ENCODE measurements at places on chromosomes 12 and 14. TPM values are rescaled to one million over a fixed set of nuclear protein-coding genes. Genes with fewer than 3 reads are reported as not detected.

GRCh38 chr14:61640158-61641136 lies 54.9 kb upstream of the HIF1A start:
- no peaks in the 10 kb centered on the region for H3K4me1 ChIP-seq
- H3K27me3 ChIP-seq: no peaks in the 10 kb centered on the region
- H3K4me3 ChIP-seq: no peak overlapping the region

- no peaks in the 10 kb centered on the region for H3K27me3 ChIP-seq
- H3K27ac ChIP-seq: no peak overlapping the region
- H3K36me3 ChIP-seq: no peaks in the 10 kb centered on the region
- peaks cover 40% of the 10 kb centered on the region for H3K4me1 ChIP-seq
- no peak overlapping the region for H3K4me3 ChIP-seq
Measured at GRCh38 chr14:92981726-92982125, 58.8 kb downstream of the CHGA start.

- H3K4me1 ChIP-seq: peaks cover 62% of the 10 kb centered on the region
- H3K27me3 ChIP-seq: no peaks in the 10 kb centered on the region
- no peak overlapping the region for H3K4me3 ChIP-seq
- peaks cover 7% of the 10 kb centered on the region for H3K36me3 ChIP-seq
Measured at GRCh38 chr12:123143736-123144461, 7.0 kb downstream of the PITPNM2 start.

DNA sequence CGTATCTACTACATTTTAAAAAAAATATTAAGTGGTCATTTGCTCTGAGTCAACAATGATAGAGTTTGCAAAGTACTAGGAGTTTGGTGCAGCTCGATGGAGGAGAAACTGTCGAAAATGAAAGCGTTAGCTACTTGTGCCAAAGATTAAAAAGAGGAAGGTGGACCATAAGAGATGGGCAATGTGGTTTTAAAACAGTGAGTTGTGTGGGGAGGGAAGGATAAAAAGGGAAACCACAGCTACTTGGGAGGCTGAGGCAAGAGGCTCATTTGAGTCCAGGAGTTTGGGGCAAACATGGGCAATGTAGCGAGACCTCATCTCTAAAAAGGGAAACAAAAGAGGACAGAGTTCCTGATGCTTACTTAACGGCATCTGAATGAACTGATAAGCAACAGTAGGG lies 18.2 kb upstream of the STRAP start:
- no peaks in the 10 kb centered on the region for H3K36me3 ChIP-seq
- no peak overlapping the region for H3K4me3 ChIP-seq
- no peak for DNase-seq
- no peak overlapping the region for H3K27ac ChIP-seq
- no peaks in the 10 kb centered on the region for H3K27me3 ChIP-seq

- DNase-seq: no peak
- no peaks in the 10 kb centered on the region for H3K4me1 ChIP-seq
- H3K27me3 ChIP-seq: peaks cover 48% of the 10 kb centered on the region
- no peak overlapping the region for H3K4me3 ChIP-seq
Measured at GRCh38 chr12:57733928-57734327, 4.6 kb downstream of the AGAP2 start.

The OVCH1 gene
- total RNA-seq: 0.36 TPM

The TAS2R7 gene
- total RNA-seq: not detected

The MBD6 gene
- total RNA-seq: 16.1 TPM

GRCh38 chr12:18723752-18724151 lies 14.1 kb downstream of the PLCZ1 start:
- no peak overlapping the region for H3K4me3 ChIP-seq
- no peaks in the 10 kb centered on the region for H3K4me1 ChIP-seq
- no peak for DNase-seq
- H3K27me3 ChIP-seq: no peaks in the 10 kb centered on the region
- H3K36me3 ChIP-seq: no peaks in the 10 kb centered on the region
- no peak overlapping the region for H3K27ac ChIP-seq

The BCL11B gene
- 0.28 TPM for total RNA-seq

- H3K27me3 ChIP-seq: no peaks in the 10 kb centered on the region
- no peak overlapping the region for H3K27ac ChIP-seq
- no peaks in the 10 kb centered on the region for H3K36me3 ChIP-seq
- H3K4me1 ChIP-seq: no peaks in the 10 kb centered on the region
- H3K4me3 ChIP-seq: no peak overlapping the region
Measured at GRCh38 chr12:4044101-4044500, 170.9 kb upstream of the PARP11 start.

- DNase-seq: no peak
- no peaks in the 10 kb centered on the region for H3K27me3 ChIP-seq
- H3K4me1 ChIP-seq: peaks cover 4% of the 10 kb centered on the region
- no peak overlapping the region for H3K4me3 ChIP-seq
- H3K27ac ChIP-seq: no peak overlapping the region
Measured at GRCh38 chr14:74502236-74503019, 8.9 kb downstream of the ISCA2 start.

- no peaks in the 10 kb centered on the region for H3K36me3 ChIP-seq
- no peaks in the 10 kb centered on the region for H3K4me1 ChIP-seq
- DNase-seq: peak; percentile 84
- no peaks in the 10 kb centered on the region for H3K27me3 ChIP-seq
Measured at GRCh38 chr12:96516472-96517430, 27.4 kb downstream of the CFAP54 start.

The NYNRIN gene
- total RNA-seq: 17.4 TPM

The MMP19 gene
- total RNA-seq: 18.0 TPM

The RTL1 gene
- not detected for total RNA-seq

- no peaks in the 10 kb centered on the region for H3K4me1 ChIP-seq
- DNase-seq: no peak
- H3K36me3 ChIP-seq: no peaks in the 10 kb centered on the region
- no peak overlapping the region for H3K4me3 ChIP-seq
- no peak overlapping the region for H3K27ac ChIP-seq
Measured at GRCh38 chr12:68521848-68522502, 88.7 kb upstream of the RAP1B start.

- no peak for DNase-seq
- H3K27me3 ChIP-seq: peaks cover 19% of the 10 kb centered on the region
- no peaks in the 10 kb centered on the region for H3K4me1 ChIP-seq
- H3K4me3 ChIP-seq: no peak overlapping the region
- H3K36me3 ChIP-seq: no peaks in the 10 kb centered on the region
- H3K27ac ChIP-seq: no peak overlapping the region
Measured at GRCh38 chr12:117042862-117043261, 56.4 kb downstream of the TESC start.

- DNase-seq: no peak
- H3K27me3 ChIP-seq: no peaks in the 10 kb centered on the region
- H3K4me1 ChIP-seq: no peaks in the 10 kb centered on the region
- no peak overlapping the region for H3K27ac ChIP-seq
- H3K4me3 ChIP-seq: no peak overlapping the region
- H3K36me3 ChIP-seq: no peaks in the 10 kb centered on the region
Measured at GRCh38 chr14:66442953-66443571, 43.1 kb upstream of the CCDC196 start.

The CPSF6 gene
- total RNA-seq: 35.2 TPM

- peaks cover 9% of the 10 kb centered on the region for H3K4me1 ChIP-seq
- H3K36me3 ChIP-seq: no peaks in the 10 kb centered on the region
- DNase-seq: no peak
- H3K4me3 ChIP-seq: no peak overlapping the region
- H3K27ac ChIP-seq: no peak overlapping the region
Measured at GRCh38 chr12:8014836-8015235, 17.7 kb upstream of the FOXJ2 start.

DNA sequence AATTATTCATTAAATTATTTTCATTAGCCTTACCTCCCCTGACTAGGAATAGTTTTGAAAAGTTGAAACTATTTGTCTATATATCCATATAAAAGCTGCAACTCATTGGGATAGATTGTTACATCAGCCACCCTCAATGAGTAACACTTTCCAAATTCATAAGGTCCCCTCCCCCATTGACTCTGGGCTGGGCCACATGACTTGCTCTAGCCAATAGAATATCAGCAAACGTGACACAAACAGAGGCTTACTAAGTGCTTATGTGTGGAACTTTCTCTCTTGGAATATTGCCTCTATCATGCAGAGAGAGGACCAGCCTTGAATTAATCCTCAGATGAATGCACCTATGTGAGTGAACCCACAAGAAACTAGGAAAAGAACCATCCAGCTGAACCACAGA lies 213.7 kb downstream of the CCDC59 start:
- no peaks in the 10 kb centered on the region for H3K36me3 ChIP-seq
- H3K27ac ChIP-seq: no peak overlapping the region
- H3K4me3 ChIP-seq: no peak overlapping the region
- no peaks in the 10 kb centered on the region for H3K4me1 ChIP-seq

DNA sequence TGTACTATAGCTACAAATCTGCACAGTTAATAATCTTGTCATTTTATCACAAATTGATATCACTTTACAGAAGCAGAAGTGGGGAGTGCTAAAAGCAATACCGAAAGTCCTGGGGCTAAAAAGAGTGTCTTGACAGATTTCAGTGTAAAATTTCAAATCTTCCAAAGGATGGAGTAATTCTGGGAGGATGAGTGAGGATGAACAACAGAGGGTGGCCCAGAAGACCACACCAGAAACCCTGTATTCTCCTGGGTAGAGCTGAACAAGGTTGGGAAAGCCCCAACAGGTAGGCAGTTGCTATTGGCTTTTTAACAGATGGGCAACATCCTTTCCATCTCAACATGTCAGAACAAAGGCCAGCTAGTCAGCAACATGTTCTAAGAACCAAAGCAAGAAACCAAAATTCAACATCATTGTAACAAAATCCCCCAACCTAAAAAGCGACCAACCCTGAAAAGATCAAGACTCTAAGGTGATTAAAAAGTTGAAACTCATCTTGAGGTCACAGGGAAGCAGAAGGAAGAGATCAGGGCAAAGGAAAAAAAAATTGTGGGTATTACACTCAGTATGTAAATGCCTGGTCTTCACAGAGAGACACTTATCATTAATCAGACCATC lies 38.8 kb downstream of the CBX5 start:
- no peaks in the 10 kb centered on the region for H3K4me1 ChIP-seq
- H3K27ac ChIP-seq: no peak overlapping the region
- no peak overlapping the region for H3K4me3 ChIP-seq

The SERPINA12 gene
- not detected for total RNA-seq

- H3K27me3 ChIP-seq: no peaks in the 10 kb centered on the region
- H3K4me3 ChIP-seq: no peak overlapping the region
- H3K27ac ChIP-seq: no peak overlapping the region
- no peaks in the 10 kb centered on the region for H3K36me3 ChIP-seq
- H3K4me1 ChIP-seq: peaks cover 4% of the 10 kb centered on the region
Measured at GRCh38 chr12:103580026-103580425, 7.0 kb upstream of the STAB2 start.

GRCh38 chr12:88309546-88309945 lies 167.4 kb downstream of the TMTC3 start:
- no peaks in the 10 kb centered on the region for H3K4me1 ChIP-seq
- H3K36me3 ChIP-seq: no peaks in the 10 kb centered on the region
- H3K27me3 ChIP-seq: no peaks in the 10 kb centered on the region
- no peak overlapping the region for H3K27ac ChIP-seq
- DNase-seq: no peak
- H3K4me3 ChIP-seq: no peak overlapping the region

DNA sequence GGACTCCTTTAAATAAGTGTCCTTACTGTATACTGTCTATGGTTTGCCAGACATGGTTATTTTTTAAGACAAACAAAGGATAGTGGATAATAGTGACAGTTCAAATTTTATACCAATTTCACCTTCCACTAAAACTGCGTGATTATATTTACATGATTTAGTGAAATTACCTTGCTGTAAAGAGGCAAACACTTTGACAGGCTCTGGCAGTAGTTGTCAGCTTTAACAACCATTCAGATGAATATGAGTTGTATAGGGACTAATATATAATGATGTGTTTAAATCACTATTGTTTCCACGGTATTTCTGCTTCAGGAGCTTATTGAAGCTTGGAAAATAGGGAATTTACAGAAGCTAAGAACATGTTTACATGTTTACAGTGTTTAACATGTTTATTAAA lies 1364.0 kb downstream of the FSCB start:
- H3K36me3 ChIP-seq: no peaks in the 10 kb centered on the region
- no peaks in the 10 kb centered on the region for H3K4me1 ChIP-seq
- no peaks in the 10 kb centered on the region for H3K27me3 ChIP-seq
- no peak overlapping the region for H3K27ac ChIP-seq
- H3K4me3 ChIP-seq: no peak overlapping the region

DNA sequence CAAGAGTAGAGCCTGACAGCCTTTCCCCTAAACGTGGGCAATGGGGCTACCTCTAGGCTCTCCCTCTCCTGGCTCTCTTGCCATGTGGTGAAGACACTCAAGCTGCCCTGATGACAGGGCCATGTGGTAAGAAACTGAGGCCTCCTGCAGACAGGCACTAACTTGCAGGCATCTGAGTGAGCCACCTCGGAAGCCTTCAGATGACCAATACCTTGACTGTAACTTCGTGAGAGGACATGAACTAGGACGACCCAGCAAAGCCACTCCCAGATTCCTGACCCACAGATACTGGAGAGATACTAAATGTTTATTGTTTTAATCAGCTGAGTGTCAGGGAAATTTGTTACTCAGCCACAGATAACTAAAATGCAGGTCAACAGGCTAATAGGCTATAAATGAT lies 96.4 kb downstream of the EFCAB11 start:
- no peak overlapping the region for H3K4me3 ChIP-seq
- H3K36me3 ChIP-seq: no peaks in the 10 kb centered on the region
- H3K4me1 ChIP-seq: peaks cover 5% of the 10 kb centered on the region
- DNase-seq: no peak
- H3K27ac ChIP-seq: no peak overlapping the region
- no peaks in the 10 kb centered on the region for H3K27me3 ChIP-seq

The STXBP6 gene
- total RNA-seq: 7.1 TPM

GRCh38 chr14:34180434-34180833 lies 229.6 kb upstream of the EGLN3 start:
- no peaks in the 10 kb centered on the region for H3K4me1 ChIP-seq
- H3K36me3 ChIP-seq: no peaks in the 10 kb centered on the region

GRCh38 chr12:19515179-19515578 lies 75.9 kb downstream of the AEBP2 start:
- no peak for DNase-seq
- H3K36me3 ChIP-seq: no peaks in the 10 kb centered on the region
- H3K4me1 ChIP-seq: no peaks in the 10 kb centered on the region
- no peaks in the 10 kb centered on the region for H3K27me3 ChIP-seq
- no peak overlapping the region for H3K4me3 ChIP-seq

The MIPOL1 gene
- 21.6 TPM for total RNA-seq

DNA sequence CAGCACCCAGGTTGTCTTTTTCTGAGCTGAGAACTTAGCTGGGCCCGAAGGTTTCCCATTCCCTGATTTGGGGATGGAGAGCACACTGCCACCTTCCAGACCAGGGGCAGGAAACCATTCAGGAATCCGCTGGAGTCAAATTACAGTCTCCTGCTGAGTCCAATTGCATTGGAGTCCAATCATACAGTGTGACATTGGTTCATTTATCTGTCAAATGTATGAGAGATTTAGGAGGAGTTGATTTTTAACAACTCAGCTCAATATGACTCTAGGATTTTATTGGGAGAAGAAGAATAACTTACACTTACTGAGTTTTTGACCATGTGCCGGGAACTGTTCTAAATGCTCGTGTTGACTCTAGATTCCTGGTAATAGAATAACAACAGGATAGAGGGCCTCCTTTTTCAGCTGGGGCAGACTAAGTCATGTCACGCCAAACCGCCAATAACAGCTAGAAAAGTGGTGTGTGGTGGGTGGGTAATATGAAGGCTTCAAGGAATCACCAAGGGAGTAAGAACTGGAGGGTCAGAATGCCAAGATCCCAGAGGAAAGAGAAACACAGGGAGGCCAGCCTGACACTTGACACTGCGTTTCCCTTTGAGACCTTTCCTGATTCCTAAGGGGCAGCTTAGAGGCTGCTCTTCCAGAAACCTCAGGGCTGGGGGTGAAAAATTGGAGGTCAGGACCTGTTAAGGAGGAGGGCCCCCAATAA lies 11.5 kb downstream of the SYNDIG1L start:
- H3K27me3 ChIP-seq: no peaks in the 10 kb centered on the region
- no peaks in the 10 kb centered on the region for H3K4me1 ChIP-seq
- H3K27ac ChIP-seq: no peak overlapping the region
